ENCODE measurements at places on chromosomes 2 and 18.

DNA sequence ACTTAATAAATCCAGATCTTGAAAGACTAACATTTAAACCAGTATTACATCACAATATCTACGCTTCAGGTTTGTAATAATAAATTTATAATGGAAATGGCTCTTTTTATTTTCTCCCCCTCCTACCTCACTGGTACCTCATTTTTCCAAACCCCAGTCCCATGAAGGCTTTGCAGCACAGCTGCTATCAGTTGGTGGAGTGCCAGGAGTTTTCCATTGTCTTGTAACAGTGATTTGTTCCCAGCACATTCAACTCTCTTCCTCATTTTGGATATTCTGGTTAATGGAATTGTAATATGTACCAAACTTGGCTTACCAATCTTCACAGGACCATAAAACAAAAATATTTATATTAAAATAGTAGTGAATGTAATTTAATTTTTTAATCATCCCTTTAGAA is 91.2 kb downstream of the VRK2 start:
- no peak for DNase-seq

GRCh38 chr2:201452922-201453643 is 1.5 kb downstream of the STRADB start:
- no peak for DNase-seq

GRCh38 chr18:63189817-63190216 is 129.8 kb downstream of the BCL2 start:
- DNase-seq, result no peak

DNA sequence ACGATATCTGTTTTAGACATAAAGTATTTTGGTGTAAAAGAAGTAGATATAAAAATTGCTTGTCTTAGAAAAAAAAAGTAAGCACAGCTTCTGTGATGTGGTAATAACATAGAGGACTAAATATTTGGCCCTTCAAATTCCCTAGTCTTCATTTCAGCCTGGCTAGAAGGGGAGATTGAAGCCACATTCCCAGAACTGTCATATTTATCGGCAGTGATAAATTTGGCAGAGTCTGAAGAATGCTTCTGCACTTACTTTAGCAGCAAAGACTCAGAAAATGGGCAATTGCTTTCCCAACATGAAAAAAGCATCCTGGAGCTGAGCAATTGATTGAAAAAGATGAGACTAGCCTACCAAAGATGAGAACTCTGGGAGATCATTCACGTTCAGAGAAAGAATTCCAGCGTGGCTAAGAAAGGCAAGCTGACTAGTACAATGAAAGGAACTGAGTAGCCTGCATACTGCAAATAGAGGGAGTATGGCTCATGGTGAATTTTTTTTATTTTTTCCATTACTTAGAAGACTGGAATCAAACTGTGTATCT is 278.7 kb upstream of the KLHL29 start:
- DNase-seq, result no peak

DNA sequence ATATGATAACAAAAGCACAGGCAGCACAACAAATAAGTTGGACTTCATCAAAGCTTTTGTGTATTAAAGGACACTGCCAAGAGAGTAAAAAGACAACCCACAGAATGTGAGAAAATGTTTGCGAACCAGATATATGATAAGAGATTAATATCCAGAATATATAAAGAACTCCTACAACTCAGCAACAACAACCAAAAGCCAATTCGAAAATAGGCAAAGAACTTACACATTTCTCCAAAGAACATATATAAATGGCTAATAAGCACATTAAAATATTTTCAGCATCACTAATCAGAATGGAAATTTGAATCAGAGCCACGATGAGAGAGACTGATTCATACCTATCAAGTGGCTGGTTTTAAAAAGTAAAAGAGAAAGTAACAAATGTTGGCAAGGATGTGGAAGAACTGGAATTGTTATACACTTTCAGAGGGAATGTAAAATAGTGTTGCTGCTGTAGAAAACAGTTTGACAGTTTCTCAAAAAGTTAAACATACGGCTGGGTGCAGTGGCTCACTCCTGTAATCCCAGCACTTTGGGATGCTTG is 25.2 kb downstream of the EPB41L5 start:
- no peak for DNase-seq

DNA sequence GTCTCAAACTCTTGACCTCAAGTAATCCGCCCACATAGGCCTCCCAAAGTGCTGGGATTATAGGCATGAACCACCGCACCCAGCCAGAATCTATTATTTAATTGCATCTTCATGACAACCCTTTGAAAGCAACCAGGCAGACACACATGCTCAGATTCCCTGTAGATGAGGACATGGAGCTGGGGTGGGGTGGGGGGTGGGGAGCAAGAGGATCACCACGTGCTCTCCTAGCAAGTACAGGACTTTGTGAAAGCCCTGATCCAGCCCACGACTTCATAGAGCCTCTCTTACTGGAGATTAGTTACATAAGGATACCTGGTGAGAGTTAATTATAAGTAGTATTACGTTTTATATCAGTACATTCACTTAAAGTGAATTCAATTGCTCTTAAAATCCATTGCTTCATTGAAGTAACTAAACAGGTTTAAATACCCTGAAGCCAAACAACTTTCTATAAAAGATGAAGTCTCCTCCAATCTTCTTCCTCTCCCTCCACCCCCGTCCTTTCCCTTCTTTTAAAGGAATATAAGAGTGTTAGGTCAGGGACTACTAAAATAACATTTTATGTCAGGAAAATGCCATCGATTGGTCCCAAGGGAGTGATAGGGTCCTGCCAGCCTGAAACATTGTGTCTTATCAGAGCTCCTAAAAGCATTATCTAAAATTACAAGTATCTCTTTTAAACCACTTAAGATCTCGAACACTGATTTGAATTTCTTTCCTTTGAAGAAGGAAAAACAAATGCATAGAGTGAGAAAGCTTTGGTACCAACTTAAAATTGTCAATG is 123.9 kb downstream of the EPHA4 start:
- no peak for DNase-seq

DNA sequence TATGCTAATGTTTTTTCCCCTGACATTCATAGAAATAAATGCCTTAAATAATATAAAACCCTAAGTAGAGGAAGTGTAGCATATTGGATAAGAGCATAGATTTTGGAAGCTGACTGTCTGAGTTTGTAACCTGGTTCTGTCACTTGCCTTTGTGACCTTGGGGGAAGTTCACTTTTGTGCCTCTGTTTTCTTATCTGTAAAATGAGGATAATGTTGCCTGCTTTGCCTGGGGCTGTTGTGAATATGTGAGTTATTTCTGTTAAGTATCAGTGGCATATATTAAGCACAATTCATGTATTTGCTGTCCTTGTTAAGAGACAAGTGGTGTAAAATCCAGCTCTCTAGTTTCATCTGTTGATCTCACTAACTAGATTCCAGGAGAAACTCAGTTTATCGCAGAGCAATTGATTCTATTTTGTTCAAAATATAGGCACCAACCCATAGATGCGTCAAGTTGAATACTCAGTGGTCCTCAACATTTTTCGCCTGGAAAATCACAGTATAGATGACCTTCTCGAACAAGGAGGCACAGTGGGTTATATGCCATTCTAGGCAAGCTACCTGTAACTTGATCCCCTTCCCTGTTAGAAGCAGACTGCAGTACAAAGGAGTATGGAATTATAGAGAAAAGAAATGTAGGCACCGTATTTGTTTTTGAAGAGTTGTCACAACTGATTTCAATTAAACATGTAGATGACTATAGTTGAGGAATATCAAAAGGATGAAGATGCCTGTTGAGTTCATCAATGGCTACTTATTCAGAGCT is 67.0 kb downstream of the SOCS6 start:
- no peak for DNase-seq
